AG04449 (cell line): ENCODE measurements at places on chromosomes 2 and 18.

GRCh38 chr2:159773886-159774285 is 24.1 kb downstream of the CD302 start:
- DNase-seq = no peak

DNA sequence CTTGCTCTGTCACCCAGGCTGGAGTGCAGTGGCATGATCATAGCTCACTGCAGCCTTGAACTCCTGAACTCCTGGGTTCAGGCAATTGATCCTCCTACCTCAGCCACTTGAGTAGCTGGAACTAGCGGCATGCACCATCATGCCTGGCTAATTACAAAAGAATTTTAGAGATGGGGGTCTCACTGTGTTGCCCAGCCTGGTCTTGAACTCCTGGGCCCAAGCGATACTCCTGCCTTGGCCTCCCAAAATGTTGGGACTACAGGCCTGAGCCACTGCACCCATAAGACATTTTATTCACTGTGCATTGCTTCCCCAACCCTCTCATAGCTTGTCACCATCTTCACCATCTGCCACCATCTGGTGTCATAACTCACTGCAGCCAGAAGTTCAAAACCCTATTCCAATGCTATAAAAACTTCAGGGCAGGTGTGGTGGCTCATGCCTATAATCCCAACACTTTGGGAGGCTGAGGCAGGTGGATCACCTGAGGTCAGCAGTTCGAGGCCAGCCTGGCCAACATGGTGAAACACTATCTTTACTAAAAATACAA is 78.7 kb downstream of the NCAPH start:
- DNase-seq = no peak

GRCh38 chr2:77567723-77568122 is 45.5 kb upstream of the LRRTM4 start:
- DNase-seq = no peak

GRCh38 chr18:64718808-64719207 is 569.9 kb upstream of the LINC00305 start:
- no peak for DNase-seq

- DNase-seq = no peak
Observed at GRCh38 chr2:171327043-171327496, 106.7 kb downstream of the METTL8 start.

DNA sequence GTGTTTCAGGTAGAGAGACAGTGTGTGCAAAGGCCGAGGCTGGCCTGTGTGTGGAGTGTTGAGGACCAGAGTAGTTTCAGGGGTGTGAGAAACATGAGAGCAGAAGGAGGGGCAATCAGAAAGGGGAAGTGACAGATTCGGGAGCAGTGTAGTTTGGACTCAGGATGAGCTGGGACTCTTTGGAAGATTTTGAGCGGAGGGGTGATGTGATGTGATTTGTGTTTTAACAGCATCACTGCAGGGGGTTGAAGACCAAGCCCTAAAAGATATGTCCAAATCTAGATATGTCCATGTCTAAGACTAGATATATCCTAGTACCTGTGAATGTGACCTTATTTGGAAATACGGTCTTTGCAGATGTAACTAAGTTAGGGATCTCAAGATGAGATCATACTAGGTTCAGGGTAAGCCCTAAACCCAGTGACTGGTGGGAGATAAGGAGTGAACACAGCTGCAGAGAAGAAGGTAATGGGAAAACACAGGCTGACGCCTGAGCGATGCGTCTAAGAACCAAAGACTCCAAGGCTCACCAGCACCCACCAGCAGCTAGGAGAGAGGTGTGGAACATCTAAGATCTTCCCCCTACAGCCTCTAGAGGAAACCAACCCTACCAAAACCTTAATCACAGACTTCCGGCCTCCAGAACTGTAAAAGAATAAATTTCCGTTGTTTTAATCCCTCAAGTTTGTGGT is 38.5 kb upstream of the MYO3B start:
- no peak for DNase-seq

DNA sequence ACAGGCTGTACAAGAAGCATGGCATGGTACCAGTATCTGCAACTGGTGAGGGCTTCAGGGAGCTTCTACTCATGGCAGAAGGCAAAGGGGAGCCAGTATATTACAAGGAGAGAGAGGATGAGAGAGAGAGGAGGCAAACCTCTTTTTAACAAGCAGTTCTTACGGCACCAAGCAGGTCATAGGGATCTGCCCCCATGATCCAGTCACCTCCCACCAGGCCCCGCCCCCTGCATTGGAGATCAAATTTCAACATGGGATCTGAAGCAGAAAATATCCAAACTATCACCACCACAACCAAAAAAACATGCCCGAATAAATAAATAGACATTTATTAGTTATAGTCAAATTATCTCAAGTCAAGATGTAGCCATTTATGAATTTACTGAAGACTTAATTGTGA is 14.5 kb upstream of the SLC35F5 start:
- no peak for DNase-seq

DNA sequence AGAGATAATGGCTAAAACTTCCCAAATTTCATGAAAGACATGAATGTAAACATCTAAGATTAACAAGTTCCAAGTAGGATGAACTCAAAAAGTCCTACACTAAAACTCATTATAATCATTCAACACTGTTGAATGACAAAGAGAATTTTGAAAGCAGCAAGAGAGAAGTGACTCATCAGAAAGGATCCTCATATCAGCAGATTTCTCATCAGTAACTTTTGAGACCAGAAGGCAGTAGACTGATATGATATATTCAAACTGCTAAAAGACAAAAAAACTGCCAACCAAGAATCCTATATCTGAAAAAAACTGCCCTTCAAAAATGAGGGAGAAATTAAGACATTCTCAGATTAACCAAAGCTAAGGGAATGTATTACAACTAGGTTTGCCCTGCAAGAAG is 130.6 kb upstream of the OTX1 start:
- DNase-seq = no peak

GRCh38 chr2:150441784-150442183 is 45.7 kb downstream of the RND3 start:
- no peak for DNase-seq
